ENCODE measurements at places on chromosomes 12 and 14. TPM values are rescaled to one million over a fixed set of nuclear protein-coding genes. Genes with fewer than 3 reads are reported as not detected.
A peak's percentile ranks its signal among the peaks of the same experiment; 100 is the strongest.

The DTX1 gene
- 11.9 TPM for total RNA-seq

The RTL1 gene
- total RNA-seq, result not detected

The HNRNPA1 gene
- total RNA-seq, result 247 TPM

The IL23A gene
- total RNA-seq, result not detected

The UNC79 gene
- 0.78 TPM for total RNA-seq

DNA sequence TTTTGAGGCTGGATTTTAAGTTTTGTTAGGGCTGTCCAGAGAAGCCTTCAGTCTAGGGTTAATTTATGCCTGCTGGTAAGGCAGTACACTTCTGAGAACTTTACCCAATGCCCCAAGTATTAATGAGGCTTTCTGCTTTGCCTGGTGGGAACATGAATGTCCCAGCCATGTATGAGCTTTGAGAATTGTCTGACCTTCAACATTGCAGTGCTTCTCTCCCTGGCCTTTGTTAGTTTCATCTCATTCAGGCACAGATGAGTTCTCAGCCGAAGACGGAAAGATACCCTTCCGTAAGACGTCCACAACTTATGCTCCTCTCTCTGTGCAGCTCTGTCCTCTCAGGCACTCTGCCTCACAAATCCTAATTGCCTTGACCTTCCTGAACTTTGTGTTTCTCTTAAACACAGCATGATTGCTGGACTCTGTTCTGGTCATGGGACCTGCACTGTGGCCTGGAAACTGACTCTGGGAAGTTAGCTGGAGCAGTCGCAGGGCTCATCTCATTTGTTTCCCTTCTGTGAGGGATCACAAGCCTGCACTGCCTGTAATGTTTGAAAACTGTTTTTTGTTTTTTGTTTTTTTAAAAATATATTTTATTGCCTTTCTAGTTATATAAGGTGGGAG lies 15.7 kb downstream of the CHPT1 start:
- peak; percentile 27 for DNase-seq
- peaks cover 6% of the 10 kb centered on the region for H3K4me1 ChIP-seq
- H3K36me3 ChIP-seq, result no peaks in the 10 kb centered on the region
- no peak overlapping the region for H3K4me3 ChIP-seq
- H3K27ac ChIP-seq, result no peak overlapping the region
- H3K27me3 ChIP-seq, result no peaks in the 10 kb centered on the region

DNA sequence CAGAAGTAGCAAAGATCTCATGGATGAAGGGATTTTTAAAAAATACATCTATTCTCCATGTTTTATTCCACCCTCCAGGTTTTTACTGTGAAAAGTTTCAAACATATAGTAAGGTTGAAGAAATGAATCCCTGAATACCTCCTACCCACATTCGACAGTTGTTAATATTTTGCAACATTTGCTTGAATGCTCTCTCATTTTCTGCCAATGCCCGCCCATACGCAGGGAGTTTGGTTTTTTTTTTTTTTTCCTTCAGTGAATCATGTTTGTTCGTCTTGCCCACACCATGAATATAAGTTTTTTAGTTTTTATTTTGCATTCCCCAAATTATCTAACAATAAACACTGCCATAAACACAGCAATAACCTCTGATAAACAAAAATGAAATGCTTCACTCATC lies 82.9 kb downstream of the MAP1LC3B2 start:
- H3K4me1 ChIP-seq, result peaks cover 33% of the 10 kb centered on the region
- no peak for DNase-seq
- H3K27ac ChIP-seq, result no peak overlapping the region
- H3K4me3 ChIP-seq, result no peak overlapping the region
- H3K36me3 ChIP-seq, result no peaks in the 10 kb centered on the region
- no peaks in the 10 kb centered on the region for H3K27me3 ChIP-seq

- H3K27ac ChIP-seq, result no peak overlapping the region
- no peaks in the 10 kb centered on the region for H3K27me3 ChIP-seq
- H3K4me1 ChIP-seq, result peaks cover 13% of the 10 kb centered on the region
- H3K4me3 ChIP-seq, result no peak overlapping the region
Observed at GRCh38 chr14:91383439-91383838, 34.2 kb downstream of the CCDC88C start.

GRCh38 chr14:36652542-36653201 lies 9.0 kb upstream of the PAX9 start:
- no peak overlapping the region for H3K27ac ChIP-seq
- peaks cover 64% of the 10 kb centered on the region for H3K27me3 ChIP-seq
- H3K4me3 ChIP-seq, result no peak overlapping the region
- H3K4me1 ChIP-seq, result peaks cover 28% of the 10 kb centered on the region
- no peak for DNase-seq

DNA sequence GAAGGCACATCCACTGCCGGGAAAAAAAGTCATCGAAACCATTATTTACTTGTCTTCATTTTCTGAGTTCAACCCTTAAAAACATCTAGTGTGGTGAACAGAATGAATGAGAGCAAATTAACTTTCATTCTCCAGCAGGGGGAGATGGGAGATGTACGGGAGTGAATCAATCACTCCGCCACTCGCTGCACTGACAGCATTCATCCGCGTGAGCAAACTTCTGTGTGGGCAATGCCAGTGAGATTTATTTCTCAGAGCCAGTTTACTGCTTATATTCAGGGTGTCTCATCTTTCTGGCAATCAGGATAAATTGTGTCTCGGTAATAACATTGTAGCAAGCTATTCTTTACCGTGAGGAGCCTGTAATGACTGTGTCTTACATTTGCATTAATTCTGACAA lies 463.6 kb upstream of the MIS18BP1 start:
- H3K27me3 ChIP-seq, result no peaks in the 10 kb centered on the region
- H3K4me1 ChIP-seq, result no peaks in the 10 kb centered on the region
- no peak overlapping the region for H3K4me3 ChIP-seq
- DNase-seq, result no peak

DNA sequence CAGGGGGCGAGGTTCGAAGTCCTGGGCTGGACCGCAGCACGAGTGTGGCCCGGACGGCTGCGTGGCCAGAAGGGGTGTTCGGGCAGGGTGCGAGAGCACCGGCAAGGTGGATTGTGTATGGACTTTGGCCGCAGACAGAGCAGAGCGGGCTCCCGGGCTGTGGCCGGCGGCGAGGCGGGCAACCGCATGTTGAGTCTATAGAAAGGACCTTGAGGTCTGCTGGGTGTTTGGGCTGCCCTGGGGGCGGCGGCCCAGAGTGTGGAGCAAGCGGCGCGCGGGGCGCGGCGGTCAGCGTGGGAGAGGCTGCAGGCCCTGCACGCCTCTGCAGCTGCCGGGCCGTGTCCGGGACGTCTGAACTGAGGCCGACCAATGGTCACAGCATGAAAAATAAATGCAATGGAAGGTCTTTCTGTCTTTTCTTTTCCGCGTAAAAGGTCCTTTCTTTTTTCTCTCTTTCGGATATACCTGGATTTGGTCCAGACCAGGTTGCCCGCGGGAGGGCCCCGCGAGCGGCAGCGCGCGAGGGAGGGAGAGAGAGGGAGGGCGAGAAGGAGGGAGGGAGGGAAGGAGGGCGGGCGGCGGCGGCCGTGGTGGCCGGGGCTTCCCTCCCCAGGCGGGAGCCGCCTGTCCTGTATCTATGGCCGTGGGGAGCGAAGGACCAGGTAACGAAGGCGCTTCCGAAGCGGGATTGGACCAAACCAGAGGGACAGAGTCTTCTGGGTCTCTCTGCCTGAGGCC lies 5.5 kb upstream of the HOXC9 start:
- H3K36me3 ChIP-seq, result no peaks in the 10 kb centered on the region
- DNase-seq, result no peak
- peaks cover 36% of the 10 kb centered on the region for H3K4me1 ChIP-seq
- H3K27me3 ChIP-seq, result peaks cover 79% of the 10 kb centered on the region

GRCh38 chr14:35164849-35165248 lies 42.5 kb downstream of the PRORP start:
- DNase-seq, result no peak
- no peak overlapping the region for H3K4me3 ChIP-seq
- H3K27ac ChIP-seq, result no peak overlapping the region
- no peaks in the 10 kb centered on the region for H3K36me3 ChIP-seq
- peaks cover 5% of the 10 kb centered on the region for H3K4me1 ChIP-seq

DNA sequence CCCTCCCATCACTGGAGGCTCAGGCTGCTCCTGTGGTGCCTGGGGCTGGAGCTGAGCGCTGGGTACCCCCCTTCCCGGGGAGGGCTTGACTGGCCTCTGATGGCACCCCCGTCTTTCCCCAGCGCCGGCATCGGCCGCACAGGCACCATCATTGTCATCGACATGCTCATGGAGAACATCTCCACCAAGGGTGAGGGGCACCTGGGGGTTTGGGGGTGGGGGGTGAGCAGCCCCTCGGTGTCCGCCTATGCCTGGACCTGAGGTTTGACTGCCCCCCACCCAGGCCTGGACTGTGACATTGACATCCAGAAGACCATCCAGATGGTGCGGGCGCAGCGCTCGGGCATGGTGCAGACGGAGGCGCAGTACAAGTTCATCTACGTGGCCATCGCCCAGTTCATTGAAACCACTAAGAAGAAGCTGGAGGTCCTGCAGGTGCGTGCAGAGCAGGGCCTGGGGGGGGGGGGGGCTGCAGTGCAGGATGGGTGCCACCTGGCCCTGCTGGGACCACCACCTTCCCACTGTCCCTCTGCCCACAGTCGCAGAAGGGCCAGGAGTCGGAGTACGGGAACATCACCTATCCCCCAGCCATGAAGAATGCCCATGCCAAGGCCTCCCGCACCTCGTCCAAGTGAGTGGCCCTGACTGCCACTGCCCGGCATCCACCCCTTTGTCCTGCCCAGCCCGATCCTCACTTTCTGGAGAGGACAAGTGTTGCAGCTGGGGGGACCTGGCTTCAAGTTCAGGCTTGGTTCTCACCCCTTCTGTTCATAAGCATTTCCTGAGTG lies 8.8 kb downstream of the PTPN6 start:
- peaks cover 5% of the 10 kb centered on the region for H3K36me3 ChIP-seq
- DNase-seq, result no peak
- peaks cover 35% of the 10 kb centered on the region for H3K4me1 ChIP-seq
- no peak overlapping the region for H3K4me3 ChIP-seq
- peak overlapping the region; percentile 99 for H3K27ac ChIP-seq

DNA sequence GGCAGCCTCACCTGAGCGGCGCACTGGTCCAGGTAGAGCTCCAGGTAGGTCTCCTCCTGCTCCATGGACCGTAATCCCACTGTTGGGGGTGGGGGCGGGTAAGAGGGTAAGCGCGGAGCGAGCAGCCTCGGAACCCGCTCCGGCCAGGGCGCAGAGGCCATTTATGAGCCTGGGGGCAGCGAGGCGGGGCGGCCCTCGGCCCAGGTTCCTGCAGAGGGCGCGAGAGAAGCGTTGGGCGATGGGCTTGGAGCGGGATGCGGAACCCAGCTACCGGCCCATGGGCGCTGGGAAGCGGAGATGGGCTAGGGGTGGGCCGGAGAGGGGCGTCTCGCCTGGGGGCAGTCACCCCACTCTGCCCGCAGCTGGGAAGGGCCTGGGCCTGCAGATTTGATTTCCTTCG lies at the start of gene TBPL2:
Gene TBPL2 (minus strand): TSS at position 232 of the 400 bp plus-strand sequence. CDS start 167 bp downstream, at position 65.
- H3K4me1 ChIP-seq, result no peaks in the 10 kb centered on the region
- no peak for DNase-seq

Data from body of pancreas (tissue), 4 donors.